ENCODE measurements at places on chromosomes 12 and 14.

- DNase-seq: no peak
- no peak overlapping the region for H3K27ac ChIP-seq
- no peaks in the 10 kb centered on the region for H3K36me3 ChIP-seq
- no peaks in the 10 kb centered on the region for H3K4me1 ChIP-seq
- no peak overlapping the region for H3K4me3 ChIP-seq
Measured at GRCh38 chr12:27866373-27867101, 86.5 kb upstream of the MANSC4 start.

GRCh38 chr12:94091624-94092023 lies 56.8 kb upstream of the PLXNC1 start:
- no peak for DNase-seq
- no peaks in the 10 kb centered on the region for H3K36me3 ChIP-seq
- H3K4me1 ChIP-seq: no peaks in the 10 kb centered on the region
- no peak overlapping the region for H3K27ac ChIP-seq

DNA sequence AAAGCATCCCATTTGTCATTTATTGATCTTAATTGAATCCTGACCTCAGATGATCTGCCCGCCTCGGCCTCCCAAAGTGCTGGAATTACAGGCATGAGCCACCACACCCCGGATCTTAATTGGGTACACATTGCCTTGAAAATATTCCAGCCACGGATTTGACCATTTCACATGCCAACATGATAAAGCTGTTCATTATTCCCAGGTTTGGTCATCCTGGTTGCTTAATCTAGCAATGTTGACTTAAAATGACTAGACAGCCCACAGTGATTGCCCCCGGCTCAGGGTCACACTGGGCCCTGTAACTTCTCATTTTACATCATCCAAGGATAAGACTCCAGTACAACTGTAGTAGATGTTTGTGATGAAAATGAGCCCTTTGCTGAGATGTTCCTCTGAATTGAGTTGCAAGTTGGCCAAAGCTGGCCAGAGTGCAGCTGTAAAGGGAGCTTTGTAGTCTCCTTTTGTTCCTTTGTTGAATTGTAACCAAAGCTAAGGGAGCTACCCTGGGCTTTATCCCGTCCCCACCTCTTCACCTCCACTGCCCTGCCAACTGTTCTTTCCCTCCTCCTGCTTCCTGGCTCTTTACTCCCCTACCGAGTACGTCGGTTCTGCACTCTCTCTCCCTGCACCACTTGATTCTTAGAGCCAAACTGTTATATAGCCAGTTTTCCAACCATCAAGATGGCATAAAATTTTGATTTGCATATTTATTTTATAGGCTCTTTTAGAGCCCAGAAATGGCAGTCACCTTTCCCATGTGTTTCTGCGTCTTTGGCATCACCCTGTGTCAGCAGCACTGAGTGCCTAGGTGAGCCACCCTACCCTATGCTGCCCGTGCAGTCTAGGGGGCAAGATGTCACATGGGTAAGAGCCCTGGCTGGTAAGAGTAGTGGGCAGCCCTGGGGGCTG lies 141.3 kb upstream of the HIF1A start:
- no peaks in the 10 kb centered on the region for H3K27me3 ChIP-seq
- no peak overlapping the region for H3K4me3 ChIP-seq
- H3K4me1 ChIP-seq: peaks cover 83% of the 10 kb centered on the region
- H3K27ac ChIP-seq: peak overlapping the region; percentile 65
- no peaks in the 10 kb centered on the region for H3K36me3 ChIP-seq
- no peak for DNase-seq

- H3K4me1 ChIP-seq: no peaks in the 10 kb centered on the region
- no peaks in the 10 kb centered on the region for H3K27me3 ChIP-seq
- no peak for DNase-seq
Measured at GRCh38 chr14:22047115-22047514, 373.5 kb upstream of the OR4E1 start.
